ENCODE measurements at places on chromosomes 2 and 18. TPM values are rescaled to one million over a fixed set of nuclear protein-coding genes. Genes with fewer than 3 reads are reported as not detected.

DNA sequence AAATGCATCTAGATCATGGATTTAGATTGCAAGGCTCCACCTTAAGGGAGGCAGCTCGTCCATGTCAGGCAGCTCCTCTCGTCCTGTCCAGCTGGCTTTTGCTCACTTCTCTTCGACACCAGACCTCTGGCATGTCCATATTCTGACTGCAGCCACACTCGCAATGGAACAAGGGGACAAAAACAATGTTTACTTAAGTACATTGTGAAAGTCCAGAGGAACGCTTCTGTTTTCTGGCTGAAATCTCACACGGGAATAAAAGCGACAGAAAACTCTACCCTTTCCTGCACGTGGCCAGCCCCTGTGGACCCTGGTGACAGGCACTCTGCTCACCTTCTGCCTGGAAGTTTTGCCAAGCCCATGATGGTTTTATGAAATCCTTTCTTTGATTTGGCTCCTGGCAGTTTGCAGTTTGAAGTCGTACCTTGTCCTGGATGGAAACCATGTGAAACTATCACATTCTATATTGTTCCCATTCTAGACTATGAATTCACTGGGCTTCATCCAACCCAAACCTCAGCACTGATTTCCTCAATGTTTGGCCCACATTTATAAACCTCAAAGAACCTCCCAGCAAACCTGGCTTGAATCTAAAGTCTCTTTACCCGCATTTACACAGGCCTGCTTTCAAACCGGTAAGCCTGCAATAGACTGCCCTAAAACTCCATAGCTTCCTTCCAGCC is 134.3 kb upstream of the PIEZO2 start:
- no peak for DNase-seq

DNA sequence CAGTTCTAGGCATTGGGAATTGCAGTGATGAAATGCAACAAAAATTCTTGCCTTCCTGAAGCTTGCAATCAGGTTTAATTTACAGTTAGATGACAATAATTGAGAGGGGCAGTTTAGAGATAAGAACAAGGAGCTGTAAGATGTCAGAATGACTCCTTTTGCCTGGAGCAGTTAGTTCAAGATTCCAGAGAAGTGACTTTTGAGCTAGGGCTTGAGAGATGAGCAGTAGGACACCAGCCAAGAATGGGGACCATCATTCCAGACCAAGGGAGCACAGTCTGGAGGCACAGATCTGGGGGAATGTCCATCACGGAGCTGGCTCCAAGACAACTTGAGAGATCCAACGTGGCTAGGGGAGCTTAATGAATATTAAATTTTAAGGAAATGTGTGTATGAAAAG is 26.8 kb downstream of the CACNB4 start:
- no peak for DNase-seq

DNA sequence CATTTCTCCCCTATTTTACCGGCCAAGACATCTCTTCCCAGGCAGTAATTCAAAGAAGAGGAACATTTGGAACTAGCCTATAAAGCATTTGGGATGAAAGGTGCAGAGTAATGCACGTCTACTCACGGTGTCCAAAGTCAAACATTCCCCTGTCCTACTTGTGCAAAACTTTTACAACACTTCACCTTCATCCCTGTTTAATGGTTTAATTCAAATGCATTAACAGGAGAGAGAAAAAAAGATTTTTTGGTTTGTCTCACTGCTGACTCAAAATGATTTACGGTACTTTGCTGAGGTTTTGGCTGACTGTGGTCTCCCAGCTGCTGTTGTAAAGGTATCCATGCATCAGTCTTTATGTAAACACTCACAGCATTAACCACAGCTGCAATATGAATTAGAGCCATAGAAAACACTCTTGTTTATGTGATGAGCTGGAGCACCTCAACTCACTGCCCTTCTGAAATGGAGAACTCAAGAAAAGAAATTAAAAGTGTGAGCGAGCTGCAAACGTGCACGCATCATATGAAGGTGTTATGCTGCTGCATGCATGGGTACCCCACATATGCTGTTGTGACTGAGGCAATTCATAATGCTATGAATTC is 220.5 kb downstream of the PIEZO2 start:
- no peak for DNase-seq

- no peak for DNase-seq
Observed at GRCh38 chr2:134728163-134728562, 9.4 kb upstream of the TMEM163 start.

DNA sequence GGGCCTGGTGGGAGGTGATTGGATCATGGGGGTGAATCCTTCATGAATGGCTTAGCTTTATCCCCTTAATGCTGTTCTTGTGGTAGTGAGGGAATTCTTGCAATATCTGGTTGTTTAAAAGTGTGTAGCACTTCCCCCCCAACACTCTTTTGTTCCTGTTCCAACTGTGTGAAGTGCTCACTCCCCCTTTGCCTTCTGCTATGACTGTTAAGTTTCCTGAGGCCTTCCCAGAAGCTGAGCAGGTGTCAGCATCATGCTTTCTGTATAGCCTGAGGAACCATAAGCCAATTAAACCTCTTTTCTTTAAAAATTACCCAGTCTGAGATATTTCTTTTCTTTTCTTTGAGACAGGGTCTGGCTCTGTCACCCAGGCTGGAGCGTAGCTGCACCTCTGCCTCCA is 139.4 kb downstream of the RNF152 start:
- no peak for DNase-seq

- no peak for DNase-seq
Observed at GRCh38 chr2:128580988-128581848, 262.6 kb upstream of the HS6ST1 start.

DNA sequence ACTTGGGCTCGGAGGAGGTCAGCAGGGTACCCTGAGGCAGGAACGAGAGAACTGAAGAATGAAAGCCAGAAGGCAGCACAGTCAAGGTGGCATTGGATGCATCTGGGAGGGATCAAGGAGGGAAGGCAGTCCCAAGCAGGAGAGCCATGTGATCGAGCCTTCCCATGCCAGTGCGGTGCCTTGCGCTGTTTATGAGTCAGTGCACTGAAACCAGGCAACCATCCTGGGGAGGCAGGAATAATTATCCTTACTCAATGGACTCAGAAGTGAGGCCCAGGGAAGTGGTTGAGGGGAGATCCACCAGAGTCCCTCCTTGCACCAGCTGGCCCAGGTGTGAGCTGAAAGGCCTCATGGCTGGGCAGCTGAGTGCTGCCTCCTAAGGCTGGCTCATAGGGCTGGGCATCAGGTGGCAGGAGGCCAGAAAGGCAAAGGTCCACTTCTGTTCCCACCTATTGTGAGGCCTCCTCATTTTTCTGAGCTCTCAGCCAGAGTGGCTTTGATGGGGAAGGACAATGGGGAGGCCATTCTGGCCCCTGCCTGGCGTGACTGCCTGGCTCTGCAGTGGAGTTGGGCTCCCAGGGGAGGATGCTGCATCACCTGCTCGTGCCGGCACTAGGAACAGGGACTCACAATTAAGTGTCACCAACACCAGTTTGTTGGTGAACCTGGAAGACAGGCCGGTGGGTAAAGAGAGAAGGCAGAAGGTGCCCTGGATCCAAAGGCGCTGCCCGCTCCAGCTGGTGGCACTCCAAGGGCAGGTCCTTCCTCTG is 82.3 kb downstream of the TFCP2L1 start:
- DNase-seq: no peak

- no peak for DNase-seq
Observed at GRCh38 chr18:38571651-38572050, 1006.1 kb upstream of the CELF4 start.

GRCh38 chr18:14104906-14105748 is 27.1 kb downstream of the ZNF519 start:
- no peak for DNase-seq

GRCh38 chr2:138504546-138505235 is 3.1 kb downstream of the SPOPL start:
- DNase-seq: no peak

- no peak for DNase-seq
Observed at GRCh38 chr2:207039225-207039624, 99.9 kb downstream of the CPO start.

- DNase-seq: no peak
Observed at GRCh38 chr2:157872791-157873190, 3.3 kb downstream of the ACVR1 start.

DNA sequence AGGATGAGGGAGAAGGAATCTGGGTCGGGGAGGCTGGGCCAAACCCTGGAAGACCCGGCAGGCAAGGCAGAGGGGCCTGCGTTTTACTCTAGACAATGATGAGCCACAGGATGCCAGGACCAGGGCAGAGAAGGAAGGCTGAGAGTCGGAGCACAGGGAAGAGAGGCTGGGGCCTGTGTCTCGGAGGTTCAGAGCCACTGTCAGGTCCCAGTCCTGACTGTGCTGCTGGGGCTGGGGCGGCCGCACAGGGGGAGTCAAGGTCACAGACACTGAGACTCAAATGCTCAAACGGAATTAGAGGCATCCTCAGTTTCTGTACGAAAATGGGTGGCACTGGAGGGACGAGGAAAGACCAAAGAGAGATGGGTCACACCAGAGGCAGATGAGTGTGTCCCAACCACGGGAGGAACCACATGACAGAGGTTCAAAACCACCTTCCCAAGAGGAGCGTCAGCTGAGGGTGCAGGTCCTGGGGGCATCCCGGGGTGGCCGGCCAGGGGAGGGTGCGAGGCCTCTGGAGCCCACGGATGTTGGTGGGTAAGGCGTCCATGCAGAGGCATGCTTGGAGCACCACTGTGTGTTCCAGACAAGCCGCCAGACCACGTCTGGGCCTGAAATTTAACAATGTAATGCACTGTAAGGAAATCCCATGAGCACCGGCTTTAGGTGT is 14.7 kb downstream of the HDAC4 start:
- no peak for DNase-seq

- DNase-seq: no peak
Observed at GRCh38 chr18:70499218-70499691, 210.4 kb downstream of the SOCS6 start.

- peak; percentile 56 for DNase-seq
Observed at GRCh38 chr18:61606068-61606660, 272.9 kb downstream of the CDH20 start.

DNA sequence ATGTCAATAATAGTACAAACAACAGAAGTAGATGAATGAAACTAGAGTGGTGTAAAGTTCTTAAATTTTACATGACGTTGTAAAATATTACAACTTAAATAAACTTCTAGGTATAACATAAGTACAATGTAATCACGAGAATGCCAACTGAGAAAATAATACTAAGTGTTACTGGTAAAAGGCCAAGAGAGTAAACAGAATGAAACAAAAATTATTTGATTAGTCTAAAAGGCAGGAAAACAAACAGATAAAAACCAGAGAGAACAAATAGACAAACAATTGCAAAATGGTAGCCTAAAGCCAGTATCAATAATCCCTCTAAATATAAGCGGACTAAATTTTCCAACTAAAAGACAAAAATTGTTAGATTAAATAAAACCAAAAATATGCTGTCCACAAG is 71.9 kb downstream of the SMAD2 start:
- no peak for DNase-seq

GRCh38 chr2:48272199-48272598 is 257.8 kb upstream of the STON1 start:
- DNase-seq: no peak

DNA sequence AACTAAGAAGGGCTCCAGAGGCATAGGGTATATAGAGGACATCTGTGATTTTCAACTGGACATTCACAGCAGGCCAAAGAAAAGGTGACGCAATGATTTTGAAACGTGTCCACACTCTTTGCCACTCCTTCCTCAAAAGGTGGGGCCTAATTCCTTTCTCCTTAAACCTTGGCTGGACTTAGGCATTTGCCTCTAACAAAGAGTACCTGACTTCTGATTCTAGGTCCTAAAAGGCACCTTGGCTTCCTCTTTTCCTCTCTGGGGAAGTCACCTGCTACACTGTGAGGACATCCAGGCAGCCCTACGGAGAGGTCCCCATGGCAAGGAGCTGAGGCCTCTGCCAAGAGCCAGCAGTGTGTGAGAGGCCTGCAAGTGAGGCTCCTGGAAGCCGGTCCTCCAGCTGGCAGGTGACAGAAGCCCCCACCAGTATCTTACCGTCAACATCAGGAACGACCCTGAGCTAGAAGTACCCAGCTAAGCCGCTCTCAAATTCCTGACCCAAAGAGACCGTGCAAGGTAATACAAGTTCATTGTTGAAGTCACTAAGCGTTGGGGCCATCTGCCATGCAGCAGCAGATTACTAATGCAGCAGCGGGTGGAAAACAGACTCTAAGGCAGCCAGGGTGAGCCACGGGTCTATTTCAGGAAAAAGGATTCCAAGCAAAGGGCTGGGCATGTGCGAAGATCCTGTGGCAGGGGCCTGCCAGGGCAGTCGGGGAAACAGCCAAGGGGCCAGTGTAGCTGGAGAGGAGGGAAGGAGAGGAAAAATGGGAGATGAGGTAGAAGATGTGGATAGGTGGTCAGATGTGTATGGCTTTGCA is 7.4 kb upstream of the HES6 start:
- no peak for DNase-seq

- DNase-seq: no peak
Observed at GRCh38 chr18:37322492-37323035, 243.0 kb downstream of the CELF4 start.

- no peak for DNase-seq
Observed at GRCh38 chr2:70199320-70199864, 8.6 kb upstream of the C2orf42 start.

The ANKRD30B gene
- total RNA-seq: not detected

The C2orf92 gene
- 1.2 TPM for total RNA-seq

The SH3YL1 gene
- total RNA-seq: 7.4 TPM

The SLC23A3 gene
- total RNA-seq: 1.4 TPM

The GLI2 gene
- total RNA-seq: 1.3 TPM

The PROKR1 gene
- total RNA-seq: not detected

The CFAP221 gene
- total RNA-seq: 0.67 TPM

The EVA1A gene
- 0.97 TPM for total RNA-seq

The LYPD1 gene
- not detected for total RNA-seq

The KCMF1 gene
- 83.3 TPM for total RNA-seq

The CDKL4 gene
- not detected for total RNA-seq

The GPR55 gene
- total RNA-seq: not detected

All from Right ventricle myocardium superior (tissue), 1 donor.